ENCODE measurements at places on chromosomes 16 and 17.

GRCh38 chr16:10521681-10522274 lies 58.6 kb downstream of the EMP2 start:
- DNase-seq = peak; percentile 15

DNA sequence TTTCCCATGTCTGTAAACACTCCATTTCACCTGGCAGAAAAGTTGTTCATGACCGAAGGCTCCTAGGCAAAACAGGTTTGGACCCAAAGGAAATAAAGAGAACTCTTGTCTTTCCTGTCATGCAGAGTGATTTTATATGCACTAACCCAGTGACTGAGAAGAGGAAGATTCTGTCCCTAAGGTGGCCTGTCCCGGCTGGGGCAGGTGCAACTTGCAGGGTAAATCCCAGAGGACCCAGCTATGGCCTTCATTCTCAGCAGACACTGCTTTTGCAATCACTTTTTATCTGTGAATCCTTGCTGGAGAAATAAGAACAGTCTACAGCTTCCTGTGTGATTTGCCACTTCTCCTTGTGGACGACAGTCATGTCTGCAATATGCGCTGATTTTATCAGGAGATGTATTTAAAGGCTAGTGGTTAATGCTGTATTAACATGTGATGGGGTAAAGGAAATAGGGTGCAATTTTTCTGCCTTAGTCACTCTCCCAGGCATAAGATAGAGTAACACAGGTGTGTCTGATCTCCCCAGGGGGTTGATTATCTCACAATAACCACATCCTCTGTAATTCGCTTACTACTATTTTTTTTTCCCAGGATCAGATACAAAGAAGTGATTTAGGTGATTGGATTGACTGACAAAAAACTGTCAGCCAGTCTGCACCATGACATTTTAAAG lies 696.8 kb upstream of the SOX9 start:
- no peak for DNase-seq

DNA sequence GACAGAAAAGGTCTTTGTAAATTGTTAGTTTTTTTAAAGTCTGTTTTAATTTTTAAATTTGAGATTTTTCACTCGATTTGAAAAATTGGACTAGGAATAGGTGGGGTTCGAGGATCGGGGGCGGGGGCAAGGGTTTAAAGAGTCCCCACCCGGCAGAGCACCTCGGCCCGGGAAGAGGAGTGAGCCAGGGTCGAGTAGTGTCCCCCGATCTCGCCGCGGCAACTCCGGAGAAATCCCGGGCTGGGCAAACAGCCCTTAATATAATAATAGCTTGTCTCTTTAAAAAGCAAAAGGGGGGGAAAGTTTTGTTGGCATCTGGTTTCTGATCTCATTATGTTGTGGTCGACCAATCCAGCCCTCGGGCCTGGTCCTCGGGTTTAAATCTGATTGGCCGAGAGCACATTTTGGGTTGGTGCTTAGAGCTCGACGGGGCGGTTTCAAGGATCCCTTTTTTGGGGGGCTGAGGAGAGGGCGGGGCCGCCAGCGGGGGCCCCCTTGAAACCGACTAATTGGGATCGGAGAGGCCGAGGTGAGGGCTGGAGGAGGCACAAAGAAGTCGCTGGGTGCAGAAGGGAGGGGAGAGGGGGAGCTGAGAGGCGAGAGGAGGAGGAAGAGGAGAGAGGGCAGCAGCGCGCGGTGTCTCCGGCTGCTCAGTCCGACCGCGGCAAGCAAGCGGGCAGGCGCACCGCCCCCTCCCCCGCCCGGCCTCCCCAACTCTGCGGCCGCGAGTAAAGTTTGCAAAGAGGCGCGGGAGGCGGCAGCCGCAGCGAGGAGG lies at the start of gene FZD2:
Gene FZD2 (plus strand): TSS at position 653 of the 775 bp plus-strand sequence. CDS start 205 bp downstream, outside the sequence.
- peak; percentile 27 for DNase-seq

GRCh38 chr16:23967775-23968174 lies 132.0 kb downstream of the PRKCB start:
- no peak for DNase-seq

DNA sequence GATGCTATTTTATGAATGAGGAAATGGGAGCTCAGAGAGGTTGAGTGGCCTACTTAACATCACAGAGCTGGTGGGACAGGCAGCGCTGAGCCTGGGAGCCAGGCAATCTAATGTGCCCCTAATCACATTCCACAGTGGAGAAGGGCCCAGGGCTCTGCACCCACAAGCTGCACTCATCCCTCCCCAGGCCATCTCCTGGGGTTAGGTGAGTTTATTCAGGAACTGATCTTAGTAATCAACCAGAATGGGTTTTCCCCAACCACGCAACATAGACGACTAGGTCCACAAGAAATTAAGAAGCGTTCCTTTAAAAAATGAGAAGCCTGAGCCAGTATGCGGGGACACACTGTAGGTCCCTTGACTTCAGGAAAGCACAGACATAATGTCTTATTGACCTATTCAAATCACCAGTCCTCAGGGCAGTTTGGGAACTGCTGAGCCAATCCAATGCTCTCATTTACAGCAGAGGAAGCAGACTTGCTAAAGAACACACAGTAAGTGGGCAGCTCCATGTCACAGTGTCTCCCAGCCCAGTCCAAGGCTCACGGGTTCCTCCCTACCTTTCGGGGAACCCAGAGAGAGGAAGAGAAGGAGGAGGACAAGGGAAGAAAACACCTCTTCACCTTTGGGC lies 2.3 kb downstream of the MPP3 start:
- no peak for DNase-seq

GRCh38 chr16:86391486-86391885 lies 118.8 kb upstream of the FOXF1 start:
- DNase-seq = no peak

DNA sequence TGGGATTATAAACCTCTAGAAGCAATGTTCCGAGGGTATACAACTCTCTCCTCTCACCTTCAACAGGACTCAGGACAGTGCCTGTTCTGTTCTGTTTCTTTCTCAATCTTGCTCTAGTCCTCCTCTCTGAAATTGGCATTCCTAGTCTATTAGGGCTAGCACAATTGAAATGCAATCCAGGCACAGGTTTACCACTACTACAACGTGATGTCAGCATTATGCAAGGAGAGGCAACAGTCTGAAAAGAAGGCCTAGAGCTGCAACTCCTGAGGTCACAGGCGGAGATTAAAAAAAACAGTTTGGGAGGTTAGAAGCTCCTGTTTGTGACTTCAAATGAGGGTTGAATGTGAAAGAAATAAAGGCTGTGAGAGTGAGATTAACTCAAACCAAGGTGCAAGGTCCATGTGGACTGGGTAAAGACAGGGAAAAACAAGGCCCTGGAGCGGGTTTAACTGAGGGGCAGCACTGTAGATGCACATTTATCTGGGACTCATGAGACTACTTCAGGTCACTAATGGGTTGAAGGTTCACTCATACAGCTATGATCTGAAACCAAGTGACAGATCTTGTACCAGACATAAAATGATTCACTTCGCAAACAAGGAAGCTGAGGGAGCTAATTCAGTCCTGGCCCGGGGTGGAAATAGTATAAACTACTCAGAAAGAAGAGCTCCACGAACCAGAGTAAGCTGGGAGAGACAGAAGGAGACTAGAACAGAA lies 16.8 kb downstream of the AMFR start:
- no peak for DNase-seq

- no peak for DNase-seq
Observed at GRCh38 chr16:23959072-23959751, 123.4 kb downstream of the PRKCB start.

GRCh38 chr17:2042390-2042847 lies 597 bp downstream of the OVCA2 start:
- no peak for DNase-seq

DNA sequence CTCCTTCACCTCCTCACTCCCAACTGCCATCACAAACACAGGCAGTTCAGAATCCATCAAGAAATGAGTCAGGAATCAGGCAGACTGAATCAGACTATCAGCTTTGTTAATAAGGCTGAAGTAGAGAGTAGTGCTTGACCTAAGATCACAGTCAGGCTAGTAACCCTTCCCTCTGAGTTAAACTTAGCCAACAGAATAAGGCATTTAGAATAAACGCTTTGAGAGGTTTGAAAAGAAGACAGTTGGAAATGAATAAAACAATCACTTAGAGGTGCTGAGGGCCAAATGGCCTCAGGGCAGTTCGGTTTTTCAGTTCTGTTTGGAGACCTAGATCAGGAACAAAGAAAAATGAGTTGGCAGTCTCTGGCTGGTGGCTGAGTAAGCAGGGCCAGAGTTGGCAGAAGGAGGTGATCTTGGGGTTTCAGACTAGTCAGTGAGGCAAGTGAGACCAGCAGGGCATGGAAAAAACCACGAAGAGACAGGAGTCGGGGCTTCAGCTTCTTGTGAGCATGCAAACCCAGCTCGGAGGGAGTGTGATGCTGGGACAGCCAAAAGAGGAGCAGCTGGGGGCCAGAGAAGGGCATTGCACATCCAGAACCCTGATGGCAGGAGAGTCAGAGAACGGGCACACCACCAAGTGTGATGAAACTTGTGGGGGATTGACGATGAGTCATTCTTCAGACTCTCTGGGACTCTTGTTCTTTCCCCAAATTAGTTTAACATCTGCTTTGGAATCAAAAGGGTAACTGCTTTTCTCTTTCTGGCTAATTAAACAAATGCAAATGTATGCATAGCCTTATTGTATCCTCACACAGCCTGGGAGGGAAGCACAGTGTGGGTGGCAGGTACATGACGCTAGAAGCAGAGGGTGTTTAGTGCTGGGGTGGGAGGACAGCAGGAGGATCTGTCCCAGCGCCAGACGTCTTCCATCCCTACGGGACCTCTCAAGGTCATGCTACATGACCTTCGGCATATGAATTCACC lies 54.8 kb downstream of the SPECC1 start:
- no peak for DNase-seq

- no peak for DNase-seq
Observed at GRCh38 chr17:1159431-1160180, 20.2 kb downstream of the ABR start.

Data from T-cell (primary cell).